SK-MEL-5 (cell line): ENCODE measurements at places on chromosomes 16 and 17. TPM values are rescaled to one million over a fixed set of nuclear protein-coding genes. Genes with fewer than 3 reads are reported as not detected.

DNA sequence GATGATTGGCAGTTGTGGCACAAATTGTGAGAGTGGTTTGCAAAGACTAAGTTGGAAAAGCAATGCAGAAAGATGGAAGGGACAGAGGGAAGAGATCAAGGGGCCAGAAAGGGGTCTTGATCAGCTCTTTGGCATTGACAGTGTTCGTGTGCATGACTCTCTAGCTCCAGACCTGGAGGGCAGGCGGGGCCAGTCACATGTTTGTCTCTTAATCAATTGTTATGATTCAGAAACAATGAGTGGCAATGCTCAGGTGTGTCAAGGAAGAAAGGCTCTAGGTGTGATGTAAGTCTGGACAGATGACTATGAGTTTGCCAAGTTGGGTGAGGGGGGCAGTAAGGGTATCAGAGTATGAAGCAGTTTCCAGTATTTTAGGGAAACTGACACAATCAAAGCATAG lies 32.1 kb downstream of the WSB1 start:
- no peak for DNase-seq

DNA sequence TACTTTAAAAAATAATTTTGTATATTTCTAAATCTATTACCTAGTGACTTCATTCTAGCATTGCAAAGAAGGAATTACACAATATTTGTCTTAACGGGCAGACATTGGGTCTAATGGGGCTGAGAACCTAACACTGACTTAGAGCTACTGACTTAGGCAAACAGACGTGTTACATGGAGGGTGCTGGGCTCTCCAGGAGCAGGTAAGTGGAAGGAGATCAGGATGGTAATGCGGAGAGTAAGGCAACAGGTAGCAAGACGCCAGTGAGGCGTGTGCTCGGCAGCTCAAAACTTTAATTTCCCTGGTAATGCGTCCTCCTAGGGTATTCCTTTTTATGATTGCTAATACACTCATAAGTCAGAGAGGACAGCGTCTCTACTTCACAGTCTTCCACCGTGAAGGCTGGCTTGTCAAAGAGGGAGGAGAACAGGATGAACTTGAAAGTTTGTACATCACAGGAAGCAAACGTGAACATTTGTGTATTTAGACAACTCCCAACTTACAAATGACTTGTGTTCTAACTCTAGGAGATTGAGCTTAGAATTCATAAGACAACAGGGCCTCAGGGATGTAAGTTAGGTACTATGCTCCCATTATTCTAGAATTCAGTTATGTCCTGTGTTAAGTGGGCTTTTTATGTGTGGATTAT lies 4.6 kb downstream of the KRT28 start:
- no peak for DNase-seq

- DNase-seq = no peak
These were observed 480.5 kb downstream of the CDH11 start for GRCh38 chr16:64641343-64641742.

DNA sequence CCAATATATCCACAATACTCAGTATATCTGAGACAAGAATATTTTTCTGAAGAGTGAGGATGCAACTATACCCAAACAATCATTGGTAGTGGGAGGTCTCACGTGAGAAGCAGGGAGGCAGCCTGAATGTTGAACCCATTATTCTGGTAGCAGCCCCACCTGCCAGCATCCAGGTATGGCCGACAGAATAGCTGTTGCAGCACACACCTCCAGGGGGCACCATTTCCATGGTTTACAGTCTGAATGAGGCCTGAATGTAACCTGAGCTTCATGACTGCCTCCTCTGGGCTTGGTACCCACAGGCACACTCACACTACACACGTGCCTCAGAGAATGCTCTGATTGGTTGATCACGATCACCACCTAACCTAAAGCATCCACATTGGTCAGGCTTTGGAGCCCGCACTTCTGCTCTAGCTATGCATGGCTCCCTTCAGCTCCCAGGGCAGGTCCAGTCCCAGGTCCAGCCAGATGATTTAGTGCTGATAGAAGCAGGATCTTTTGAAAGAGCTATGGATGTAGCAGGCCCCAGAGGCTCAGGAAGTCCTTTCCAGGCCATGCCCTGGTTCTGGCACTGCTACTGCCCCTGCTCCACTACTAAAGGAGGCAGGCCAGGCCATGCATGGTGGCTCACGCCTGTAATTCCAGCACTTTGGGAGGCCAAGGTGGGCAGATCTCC lies 11.0 kb upstream of the CBFB start:
- peak; percentile 95 for DNase-seq

- DNase-seq = peak; percentile 80
These were observed 7.8 kb downstream of the NACA2 start for GRCh38 chr17:61583242-61583641.

GRCh38 chr16:57235128-57236021 lies 9.7 kb upstream of the ARL2BP start:
- DNase-seq = no peak

- no peak for DNase-seq
These were observed 228.8 kb downstream of the SLC39A11 start for GRCh38 chr17:72863526-72864211.

- no peak for DNase-seq
These were observed 288.6 kb upstream of the CCL2 start for GRCh38 chr17:33966410-33967059.

DNA sequence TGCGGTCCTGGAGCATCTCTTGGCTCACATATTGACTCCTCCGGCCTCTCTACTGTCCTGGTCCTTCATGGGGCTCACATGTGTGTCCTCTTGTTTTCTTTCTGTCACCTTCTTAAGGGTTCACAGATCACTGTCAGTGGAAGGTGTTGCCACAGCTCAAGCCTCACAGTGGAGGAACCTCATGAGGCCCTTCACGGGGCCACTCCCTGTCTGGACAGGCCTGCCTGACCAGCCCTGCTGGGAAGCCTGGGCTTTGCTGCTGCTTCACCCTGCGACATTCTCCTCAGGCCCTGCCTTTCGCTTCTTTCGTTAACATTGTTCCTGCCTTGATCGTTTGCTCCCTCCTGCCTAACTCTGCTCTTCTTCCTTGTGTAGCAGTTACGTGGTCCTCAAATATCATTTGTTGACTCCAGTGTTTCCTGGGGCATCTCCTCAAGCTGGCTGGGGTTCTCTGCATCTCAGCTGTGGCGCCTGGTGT lies 55.9 kb downstream of the WDR45B start:
- DNase-seq = no peak

DNA sequence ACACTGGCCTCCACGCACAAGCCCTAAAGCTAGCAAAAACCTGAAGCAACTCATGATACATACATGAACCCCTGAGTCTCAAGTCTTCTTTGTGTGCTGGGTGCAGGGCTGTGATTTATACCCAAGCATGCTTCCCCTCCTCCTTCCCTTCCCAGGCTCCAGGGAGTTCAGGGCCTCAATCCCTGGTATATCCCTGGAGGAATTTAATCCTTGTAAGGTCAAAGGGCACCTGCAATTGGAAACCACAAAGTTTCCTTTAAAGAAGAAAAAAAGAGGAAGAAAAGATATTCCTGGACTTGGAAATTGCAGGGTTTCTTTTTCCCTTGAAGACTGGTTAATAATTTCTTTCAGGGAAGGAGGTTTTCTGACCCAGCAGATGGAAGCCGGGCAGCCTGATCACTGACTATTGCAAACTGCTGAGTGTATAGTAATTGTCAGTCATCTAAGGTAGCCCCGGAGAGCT lies 182.3 kb downstream of the AATF start:
- no peak for DNase-seq

GRCh38 chr17:18031955-18032354 lies 7.0 kb downstream of the ATPAF2 start:
- no peak for DNase-seq

DNA sequence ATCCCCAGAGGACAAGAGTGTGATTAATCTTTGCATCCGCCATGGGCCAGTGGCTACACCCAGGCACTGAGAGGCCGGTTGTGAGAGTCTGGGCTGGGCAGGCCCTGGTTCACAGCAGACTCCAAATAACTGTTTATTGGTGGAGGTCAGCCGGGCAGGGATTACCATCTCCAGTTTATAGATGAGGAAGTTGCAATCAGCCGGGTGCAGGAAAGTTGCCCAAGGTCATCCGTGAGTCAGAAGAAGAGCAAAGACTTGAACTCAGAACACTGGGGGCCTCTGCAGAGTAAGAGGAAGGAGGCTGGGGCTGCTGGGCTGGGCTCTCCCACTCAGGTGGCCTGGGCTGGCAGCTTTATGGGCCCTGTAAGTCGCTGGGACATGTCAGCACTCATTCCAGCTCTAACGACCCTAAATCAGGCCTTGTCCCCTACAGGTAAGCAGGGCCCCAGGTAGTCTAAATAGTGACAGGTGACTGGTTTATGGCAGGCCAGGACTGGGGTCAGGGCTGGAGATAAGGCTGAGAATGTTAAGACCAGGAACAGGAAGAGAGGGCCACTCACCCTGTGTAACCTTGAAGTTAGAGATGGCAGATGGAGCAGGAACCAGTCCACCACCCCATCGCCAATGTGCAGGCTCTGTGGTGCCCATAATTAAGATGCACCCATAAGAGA lies 2.1 kb upstream of the CA4 start:
- no peak for DNase-seq

GRCh38 chr16:9821331-9821730 lies 360.9 kb downstream of the GRIN2A start:
- DNase-seq = peak; percentile 34

DNA sequence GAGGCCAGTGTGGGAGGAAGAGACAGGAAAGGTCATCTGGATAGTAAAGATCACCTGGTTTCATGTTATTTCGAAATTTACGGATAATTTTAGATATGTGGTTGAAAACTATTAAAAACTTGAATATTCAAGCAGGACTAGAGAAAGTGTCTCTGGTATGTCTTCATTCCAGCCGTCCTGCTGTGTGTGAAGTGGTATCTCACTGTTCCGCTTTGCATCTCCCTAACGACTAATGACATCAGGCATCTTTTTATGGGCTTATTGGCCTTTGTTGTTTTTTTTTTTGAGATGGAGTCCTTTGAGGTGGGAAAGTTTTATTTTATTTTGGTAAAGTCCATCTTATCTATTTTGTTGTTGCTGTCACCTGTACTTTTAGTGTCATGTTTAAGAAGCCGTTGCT lies 214.4 kb upstream of the CHMP6 start:
- DNase-seq = peak; percentile 52

GRCh38 chr16:3968551-3968950 lies 88.0 kb upstream of the CREBBP start:
- DNase-seq = no peak

MPP3 gene
- 4.0 and 6.3 TPM in 2 replicates for total RNA-seq

KRT9 gene
- not detected in 2 replicates for total RNA-seq

FN3KRP gene
- total RNA-seq = 19.8 and 22.1 TPM in 2 replicates

ITGB3 gene
- total RNA-seq = 11.5 and 12.1 TPM in 2 replicates

TNFRSF17 gene
- not detected in 2 replicates for total RNA-seq

USH1G gene
- total RNA-seq = not detected in 2 replicates
